HCT116 (cell line): ENCODE measurements at places on chromosomes 16 and 17.
A peak's percentile ranks its signal among the peaks of the same experiment; 100 is the strongest.

- no peak for DNase-seq
These were observed 62.3 kb downstream of the CYB5B start for GRCh38 chr16:69486724-69487123.

- DNase-seq: no peak
These were observed 334.5 kb downstream of the SEC14L1 start for GRCh38 chr17:77475016-77475976.

GRCh38 chr17:41049110-41049509, 2.0 kb upstream of the KRTAP2-1 start:
- DNase-seq: no peak

GRCh38 chr17:74089869-74090464, 113.5 kb upstream of the RPL38 start:
- peak; percentile 66 for DNase-seq

- no peak for DNase-seq
These were observed 4.7 kb upstream of the CHD3 start for GRCh38 chr17:7883781-7884386.

- DNase-seq: no peak
These were observed 24.6 kb downstream of the ATF7IP2 start for GRCh38 chr16:10410469-10410868.

DNA sequence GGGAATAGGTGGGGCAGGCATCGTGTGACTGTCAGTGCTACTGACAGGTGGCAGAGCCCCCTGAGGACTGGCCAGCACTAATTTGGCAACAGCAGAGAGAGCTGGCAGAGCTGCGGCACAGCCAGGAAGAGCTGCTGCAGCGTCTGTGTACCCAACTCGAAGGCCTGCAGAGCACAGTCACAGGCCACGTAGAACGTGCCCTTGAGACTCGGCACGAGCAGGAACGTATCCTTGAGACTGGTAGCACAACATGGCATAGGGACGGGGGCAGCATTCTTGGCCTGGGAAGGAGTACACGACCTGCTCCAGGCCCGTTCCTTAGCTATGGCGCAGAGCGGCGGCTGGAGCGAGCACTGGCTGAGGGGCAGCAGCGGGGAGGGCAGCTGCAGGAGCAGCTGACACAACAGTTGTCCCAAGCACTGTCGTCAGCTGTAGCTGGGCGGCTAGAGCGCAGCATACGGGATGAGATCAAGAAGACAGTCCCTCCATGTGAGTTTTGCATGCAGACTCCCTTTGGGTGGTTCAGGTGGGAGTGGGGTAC, 3.0 kb upstream of the NRN1L start:
- DNase-seq: no peak

DNA sequence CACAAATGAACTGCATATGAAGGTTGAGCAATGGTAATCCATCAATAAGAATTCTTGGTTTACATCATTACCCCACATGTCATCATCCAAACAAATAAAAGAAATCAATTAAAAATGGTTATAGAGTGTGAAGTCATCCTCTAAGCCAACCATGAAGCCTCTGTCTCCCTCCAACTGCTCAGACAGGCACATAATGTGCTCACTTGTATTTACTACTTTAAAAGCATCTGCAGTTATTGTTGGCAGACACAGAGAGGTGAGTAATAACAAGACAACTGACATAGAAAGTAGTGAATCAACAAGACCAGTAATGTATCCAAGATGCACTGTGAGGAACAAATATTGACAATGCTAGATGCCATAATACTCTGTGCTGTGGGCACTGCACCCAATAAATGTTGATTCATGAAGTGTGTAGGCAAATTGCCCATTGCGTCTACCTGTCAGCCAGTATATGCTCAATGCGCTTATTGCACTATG, 20.0 kb downstream of the ADAMTS18 start:
- DNase-seq: no peak

- no peak for DNase-seq
These were observed 58.0 kb downstream of the ASIC2 start for GRCh38 chr17:33234930-33235685.

DNA sequence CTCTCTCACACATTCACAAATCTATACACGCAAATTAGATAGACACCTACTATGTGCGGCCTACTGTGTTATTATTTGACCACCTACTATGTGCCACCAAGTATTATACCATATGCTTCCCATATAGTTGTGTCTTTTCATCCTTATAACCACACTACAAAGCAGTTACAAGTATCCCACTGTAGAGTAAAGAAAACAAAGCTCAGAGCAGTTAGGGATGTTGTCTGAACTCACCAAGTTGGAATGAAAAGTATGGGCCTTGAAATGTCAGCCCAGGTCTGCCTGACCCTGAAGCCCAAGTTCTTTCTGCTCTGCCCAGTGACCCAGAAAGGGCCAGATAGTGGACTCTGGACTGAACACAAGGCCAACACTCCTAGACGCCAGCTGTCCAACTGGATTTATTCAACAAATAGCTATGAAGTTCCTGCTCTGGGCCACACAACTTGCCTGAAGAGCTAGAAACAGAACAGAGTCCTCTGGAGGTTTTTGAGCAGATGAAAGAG, 8.5 kb downstream of the KRT37 start:
- no peak for DNase-seq

GRCh38 chr17:44540246-44541084, 16.8 kb upstream of the FZD2 start:
- no peak for DNase-seq

- no peak for DNase-seq
These were observed 8.6 kb upstream of the ENPP7 start for GRCh38 chr17:79721993-79722671.

DNA sequence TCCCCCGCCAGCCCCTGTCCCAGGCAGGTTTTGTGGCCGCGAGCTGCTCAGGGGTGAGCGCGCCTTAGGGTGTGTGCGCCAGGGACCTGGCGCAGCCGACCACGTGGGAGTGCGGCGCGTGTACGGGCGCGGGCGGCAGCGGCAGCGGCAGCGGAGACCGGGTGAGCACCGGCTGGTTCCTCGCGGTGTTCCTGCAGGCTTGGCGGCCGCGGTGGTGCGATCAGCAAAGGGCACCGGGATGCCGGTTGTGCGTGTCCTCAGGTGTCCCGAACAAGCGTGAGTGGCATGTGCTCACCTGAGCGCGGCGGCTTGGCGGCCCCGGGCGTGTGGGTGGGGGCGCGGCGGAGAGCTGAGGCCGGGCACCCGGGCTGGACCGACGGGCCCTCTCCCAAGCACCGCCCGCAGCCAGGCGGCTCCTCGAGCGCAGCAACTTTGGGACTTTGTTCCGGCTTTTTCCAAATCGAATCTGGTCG, 381 bp upstream of the HSD11B2 start:
- DNase-seq: no peak

DNA sequence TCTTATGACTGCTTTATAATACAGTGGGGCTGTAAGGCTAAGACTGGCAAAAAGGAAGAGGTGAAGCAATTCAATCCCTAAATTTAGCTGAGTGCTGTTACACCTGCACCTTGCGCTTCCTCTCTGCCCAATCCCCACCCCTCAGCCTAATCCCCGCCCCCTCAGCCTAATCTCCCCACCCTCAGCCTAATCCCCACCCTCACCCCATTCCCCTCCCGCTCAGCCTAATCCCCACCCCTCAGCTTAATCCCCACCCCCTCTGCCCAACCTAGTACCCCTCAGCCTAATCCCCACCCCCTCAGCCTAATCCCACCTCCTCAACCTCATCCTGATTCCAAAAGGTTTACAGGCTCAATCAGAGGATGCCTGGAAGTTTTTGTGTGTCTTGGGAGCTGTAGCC, 155.5 kb downstream of the PMP22 start:
- DNase-seq: no peak

- DNase-seq: no peak
These were observed 382.4 kb downstream of the SNX29 start for GRCh38 chr16:12358898-12359297.

DNA sequence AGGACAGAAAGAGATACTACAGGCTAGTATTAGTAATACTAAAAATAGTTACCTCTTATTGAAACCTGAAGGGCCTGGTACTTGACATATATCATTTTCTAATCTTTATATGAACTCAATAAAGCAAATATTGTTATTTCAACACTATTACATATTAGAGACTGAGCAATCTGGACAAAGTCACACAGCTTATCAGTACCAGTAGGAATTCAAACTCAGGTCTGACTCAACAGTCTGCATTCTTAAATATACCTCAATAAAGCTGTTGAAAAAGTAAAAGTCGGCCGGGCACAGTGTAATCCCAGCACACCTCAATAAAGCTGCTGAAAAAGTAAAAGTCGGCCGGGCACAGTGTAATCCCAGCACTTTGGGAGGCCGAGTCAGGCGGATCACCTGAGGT, 67.4 kb downstream of the KANSL1 start:
- DNase-seq: no peak

DNA sequence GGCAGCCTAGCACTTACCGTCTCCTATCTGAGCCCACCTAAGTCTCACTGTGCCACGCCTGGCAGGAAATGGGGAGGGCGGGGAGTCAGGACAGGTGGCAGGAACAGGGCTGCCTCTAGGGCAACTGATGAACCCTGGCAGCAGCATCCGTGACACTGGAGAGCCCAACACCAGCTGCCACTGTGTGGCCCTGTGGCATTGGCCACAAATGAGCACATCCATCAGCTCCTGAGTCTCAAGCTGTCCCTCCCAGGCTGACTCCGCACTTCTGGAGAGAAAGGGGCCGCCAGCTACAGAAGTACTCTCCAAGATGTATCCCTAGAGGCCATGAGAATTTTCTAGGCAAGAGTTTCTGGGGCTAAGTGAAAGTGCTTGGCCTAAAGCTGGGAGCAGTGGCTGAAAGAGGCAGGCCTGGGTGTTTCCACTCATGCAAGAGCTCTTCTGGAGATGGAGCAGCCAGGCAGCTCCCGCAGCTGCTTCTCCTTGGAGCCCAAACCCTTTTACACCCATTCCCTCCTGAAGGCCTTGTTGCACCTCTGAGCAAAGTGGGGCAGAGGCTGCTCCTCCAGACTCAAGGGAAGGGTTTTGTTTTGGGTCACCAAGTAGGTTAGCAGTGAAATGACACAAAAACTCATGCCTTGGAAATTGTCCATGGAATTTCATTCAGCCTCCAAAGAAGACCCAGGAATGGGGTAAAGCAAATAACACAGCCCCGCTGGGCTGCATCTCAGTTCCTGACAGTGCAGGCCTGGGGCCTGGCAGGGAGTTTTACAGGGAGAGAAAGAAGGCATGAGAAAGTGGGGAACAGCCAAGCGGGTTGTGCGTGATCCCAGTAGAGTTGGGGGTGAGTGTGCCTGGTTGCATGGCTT, 25.8 kb downstream of the PEMT start:
- DNase-seq: no peak

DNA sequence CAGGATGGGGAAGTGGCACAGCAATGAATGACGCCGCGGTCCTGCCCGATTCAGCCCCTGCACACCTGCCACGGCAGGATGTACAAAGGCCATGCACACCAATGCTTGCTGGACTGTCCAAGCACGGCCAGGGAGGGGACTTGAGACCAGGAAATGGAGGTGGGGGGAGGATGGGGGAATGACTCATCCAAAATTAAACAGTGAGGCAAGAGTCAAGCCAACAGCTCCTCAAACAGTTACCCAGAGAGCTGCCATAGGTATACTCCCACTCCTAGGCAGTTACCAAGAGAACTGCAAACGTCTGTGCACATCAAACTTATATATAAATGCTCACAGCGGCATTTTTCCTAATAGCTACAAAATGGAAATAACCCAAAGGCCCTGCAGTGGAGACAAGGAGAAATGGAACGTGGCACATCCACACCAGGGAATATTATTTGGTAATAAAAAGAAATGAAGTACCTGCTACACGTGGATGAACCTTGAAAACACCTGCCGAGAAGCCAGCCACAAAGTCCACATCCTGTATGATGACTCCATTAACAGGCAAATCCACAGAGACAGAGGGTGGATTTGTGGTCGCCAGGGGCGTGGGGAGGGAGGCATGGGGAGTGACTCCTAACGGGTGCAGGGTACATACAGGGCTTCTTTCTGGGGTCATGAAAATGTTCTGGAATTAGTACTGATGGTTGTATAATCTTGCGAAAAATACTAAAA, 54.1 kb downstream of the VAC14 start:
- peak; percentile 75 for DNase-seq

DNA sequence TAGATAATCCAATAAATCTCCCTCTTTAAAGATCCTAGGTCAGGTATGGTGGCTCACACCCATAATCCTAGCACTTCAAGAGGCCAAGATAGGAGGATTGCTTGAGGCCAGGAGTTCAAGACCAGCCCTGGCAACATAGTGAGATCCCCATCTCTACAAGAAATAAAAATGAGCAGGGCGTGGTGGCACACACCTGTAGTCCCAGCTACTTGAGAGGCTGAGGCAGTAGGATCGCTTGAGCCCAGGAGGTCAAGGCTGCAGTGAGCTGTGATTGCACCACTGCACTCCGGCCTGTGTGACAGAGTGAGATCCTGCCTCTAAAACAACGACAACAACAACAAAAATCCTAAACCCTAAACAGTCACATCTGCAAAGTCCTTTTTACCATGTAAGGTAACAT, 2.0 kb upstream of the CCL22 start:
- no peak for DNase-seq

GRCh38 chr16:3182608-3183444, 5.2 kb upstream of the OR1F1 start:
- DNase-seq: no peak

DNA sequence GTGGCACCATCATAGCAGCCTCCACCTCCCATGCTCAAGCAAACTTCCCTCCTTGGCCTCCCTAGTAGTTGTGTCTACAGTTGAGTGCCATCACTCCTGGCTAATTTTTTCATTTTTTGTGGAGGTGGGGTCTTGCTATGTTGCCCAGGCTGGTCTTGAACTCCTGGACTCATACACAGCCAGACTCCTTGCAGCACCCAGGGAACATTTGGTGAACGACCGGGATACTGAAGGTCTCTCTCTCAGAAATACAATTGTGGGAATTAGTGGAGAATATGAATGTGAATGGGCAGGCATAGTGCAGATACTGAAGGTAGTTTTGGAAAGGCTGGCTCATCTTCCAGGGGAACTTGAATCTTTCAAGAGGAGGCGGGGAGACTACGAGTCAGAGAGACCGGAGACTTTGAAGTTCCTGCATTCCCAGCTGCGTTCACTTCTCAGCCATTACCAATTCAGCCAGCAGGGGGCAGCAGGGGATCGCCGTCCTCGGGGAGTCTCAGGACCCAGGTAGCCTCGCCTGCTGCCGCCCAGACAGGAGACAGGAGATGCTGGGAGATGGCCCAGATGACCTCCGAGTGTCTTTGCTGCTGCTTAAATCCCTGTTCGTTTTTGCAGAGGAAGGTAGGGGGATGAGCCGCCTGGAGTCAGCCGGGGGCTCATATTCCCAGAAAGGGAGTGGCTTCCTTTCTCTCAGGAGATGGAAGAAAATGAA, 68.6 kb downstream of the HAPSTR1 start:
- DNase-seq: peak; percentile 75
